Stimulated activated CD4-positive, alpha-beta T cell treated with anti-CD3 and anti-CD28 coated beads, Interleukin-2, amount 100 ng/mL, for 24 hours (primary cell): ENCODE measurements at places on chromosomes 3 and 15.
A peak's percentile ranks its signal among the peaks of the same experiment; 100 is the strongest.

DNA sequence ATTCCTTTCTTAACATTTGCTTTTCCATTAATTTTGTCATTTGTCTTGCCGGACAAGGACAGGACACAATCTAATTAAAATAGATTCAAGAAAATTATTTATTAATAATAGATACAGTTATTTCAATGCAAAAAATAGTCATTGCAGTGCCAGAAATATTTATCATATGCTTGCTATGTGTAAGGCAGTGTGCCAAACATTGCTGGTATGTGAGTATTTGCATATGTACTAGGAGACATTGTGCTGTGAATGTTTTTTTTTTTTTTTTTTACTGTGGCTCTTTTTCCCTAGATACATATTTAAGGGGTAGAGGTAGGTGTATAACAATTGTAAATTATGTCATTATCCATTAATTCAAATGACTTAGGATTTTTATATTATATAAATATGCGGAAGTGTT is 23.3 kb downstream of the SPRED1 start:
- DNase-seq: no peak

GRCh38 chr3:169769287-169770181 is at the start of gene ACTRT3:
Gene ACTRT3 (minus strand): TSS chr3:169769561. CDS start chr3:169769520, 41 bp downstream.
- DNase-seq: peak; percentile 71

GRCh38 chr3:126737527-126737926 is 33.5 kb downstream of the CHCHD6 start:
- no peak for DNase-seq

DNA sequence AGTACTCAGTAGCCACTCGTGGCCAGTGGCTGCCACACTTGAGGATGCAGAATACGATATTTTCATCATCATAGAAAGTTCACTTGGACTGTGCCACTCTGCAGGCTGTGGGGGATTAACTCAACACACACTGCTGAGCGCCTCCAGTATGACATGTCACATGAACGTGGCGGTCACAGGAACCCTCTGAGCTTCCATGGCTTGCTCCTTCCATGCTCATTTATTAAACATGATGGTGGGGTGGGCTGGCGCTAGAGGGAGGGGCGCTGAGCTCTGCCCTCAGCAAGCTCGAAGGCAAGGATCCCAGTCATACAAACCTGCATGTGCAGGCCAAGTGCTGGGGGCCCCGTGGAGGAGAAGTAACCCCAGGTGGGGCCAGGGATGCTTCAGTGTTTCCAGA is 85.5 kb downstream of the WNT7A start:
- no peak for DNase-seq

DNA sequence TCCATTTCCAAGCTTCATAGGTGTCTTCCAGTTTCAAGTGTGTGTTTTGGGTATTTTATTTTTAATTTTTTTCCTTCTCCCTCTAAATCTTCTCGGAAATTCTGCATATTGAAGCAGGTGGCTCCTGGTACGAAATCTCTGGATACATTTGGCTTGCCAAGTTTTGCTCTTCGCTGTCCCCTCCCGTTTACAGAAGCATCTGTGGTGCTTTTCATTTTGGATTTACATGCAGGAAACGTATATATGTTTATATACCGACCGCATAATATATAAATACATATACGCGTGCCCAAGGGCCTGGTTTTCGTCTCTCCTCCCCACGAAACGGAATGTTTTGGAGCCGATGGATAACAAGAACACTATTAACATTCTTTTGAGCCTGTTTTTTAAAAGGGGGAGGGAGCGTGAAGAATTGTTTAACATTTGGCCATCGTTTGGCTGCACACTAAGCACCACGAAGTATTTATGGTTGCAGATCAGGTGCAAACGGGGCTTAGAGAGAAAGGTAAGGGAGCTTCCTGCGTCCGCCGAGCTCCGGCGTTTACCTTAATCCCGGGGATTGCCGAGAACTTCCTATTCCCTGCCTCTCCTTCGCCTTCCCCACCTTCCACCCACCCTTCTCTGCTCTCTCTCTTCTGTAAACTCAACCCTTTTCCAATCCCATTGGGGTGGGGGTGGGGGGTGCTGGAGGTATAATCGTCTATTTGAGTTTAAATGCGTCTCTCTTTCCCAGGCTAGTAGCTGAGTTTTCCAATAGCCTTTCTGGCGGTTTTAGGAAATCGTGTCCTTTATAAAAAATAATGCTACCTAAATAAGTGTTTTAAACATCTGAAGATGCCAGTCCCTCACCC is 1.1 kb upstream of the NLGN1 start:
- no peak for DNase-seq

GRCh38 chr15:68028888-68029207 is 25.3 kb upstream of the PIAS1 start:
- DNase-seq: no peak

GRCh38 chr3:129937717-129938116 is 36.8 kb upstream of the TRH start:
- no peak for DNase-seq
